Spinal cord (tissue), 10 donors: ENCODE measurements at places on chromosomes 7 and 10. TPM values are rescaled to one million over a fixed set of nuclear protein-coding genes. Genes with fewer than 3 reads are reported as not detected.
A peak's percentile ranks its signal among the peaks of the same experiment; 100 is the strongest.

The PILRA gene
- 10.6 TPM for polyA plus RNA-seq

DNA sequence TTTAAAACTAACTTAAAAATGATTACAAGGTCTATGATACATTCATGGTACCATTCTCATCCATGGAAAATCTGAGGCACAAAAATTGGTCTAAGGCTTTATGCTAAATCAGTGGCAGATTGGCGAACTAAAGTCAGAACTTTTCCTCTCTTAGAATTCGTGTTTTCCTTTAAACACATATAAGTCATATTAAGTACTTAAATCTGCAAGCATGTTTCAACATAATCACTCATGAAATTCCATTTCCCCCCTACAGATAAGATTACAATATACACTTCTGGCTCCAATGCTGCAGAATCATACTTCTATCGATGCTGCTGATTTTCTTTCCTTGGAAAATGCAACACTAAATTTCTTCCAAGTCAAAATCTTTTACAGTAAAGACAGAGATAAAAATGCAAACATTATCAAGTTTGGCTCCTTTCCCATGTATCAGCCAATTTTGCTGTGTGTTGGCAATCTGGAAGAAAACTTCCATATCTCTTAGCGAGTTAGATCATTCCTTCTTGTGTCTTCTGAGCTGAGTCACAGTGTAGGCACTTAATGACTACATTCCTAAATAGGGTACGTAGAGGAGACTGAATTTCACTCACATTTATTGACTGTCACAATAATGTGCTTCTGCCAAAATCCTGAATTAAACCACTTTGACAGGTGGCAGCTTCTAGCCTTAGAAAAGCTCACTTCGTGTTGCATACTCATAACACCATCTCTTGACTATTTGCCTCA lies 76.4 kb upstream of the LRRC17 start:
- DNase-seq = no peak

DNA sequence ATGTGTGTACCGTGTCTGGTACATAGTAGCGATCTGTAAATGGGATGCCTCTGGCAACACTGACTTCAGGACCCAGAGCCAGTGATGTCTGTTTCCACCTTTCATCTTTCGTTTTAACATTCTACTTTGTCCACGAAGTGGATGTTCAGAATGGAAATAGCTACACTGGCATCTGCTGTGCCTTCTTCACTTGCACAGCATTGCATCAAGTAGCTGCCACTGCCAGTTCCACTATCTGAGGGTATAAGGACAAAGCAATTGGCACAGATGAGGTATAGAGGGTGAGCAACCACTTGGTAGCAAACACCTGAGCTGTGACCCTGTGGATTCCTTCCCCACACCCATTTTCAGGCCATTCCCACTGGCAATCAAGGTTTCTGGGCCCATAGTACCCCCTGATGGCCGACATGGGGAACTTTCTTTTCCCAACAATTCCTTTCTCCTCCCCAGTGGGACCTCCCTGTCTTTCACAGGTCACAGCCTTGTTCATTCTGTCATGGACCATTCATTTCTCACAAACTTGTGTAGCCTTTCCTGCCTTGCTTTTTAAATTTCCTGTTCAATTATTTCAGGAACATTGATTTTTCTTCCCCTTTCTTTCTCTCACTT lies 4.0 kb downstream of the ITGA8 start:
- no peak for DNase-seq

- no peak for DNase-seq
Measured at GRCh38 chr7:20892776-20893175, 106.1 kb upstream of the SP8 start.

GRCh38 chr7:46754140-46754720 lies 827.7 kb downstream of the TNS3 start:
- DNase-seq = peak; percentile 46

DNA sequence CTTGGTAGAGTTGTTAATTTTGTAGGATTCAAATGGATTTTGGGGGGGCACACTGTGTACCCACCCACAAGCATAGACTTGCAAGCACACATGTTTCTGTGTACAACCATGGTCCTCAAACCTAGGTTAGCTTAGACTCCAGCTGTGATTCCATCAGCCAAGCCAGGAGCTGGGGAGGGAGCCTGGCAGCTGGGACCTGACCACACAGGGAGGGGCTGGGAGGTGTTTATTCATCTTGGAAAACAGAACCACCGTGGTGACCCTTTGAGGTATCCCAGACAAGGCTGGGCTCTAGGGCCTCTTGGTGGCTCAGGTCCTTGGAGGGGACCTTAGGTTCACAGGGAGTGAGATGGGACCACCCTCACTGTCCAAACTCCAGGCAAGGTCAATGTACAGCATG lies 410.3 kb downstream of the NEBL start:
- DNase-seq = no peak

DNA sequence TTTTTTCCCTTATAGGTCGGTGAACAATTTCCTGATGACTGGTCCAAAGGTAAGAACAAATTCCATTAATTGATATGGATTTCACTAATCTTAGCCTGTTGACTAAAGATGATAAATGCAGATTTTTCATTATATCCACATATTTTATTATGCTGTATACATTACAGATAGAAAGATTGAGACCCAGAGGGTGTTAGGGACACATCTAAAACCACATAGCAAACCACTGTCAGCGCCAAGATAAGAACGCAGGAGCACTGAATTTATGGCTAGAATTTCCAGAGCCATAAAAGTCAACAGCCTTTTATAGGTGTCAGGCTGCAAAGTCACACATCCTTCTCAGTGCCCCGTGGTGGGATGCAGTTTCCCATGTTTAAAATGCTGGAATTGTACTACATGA lies 16.2 kb downstream of the WNT8B start:
- no peak for DNase-seq

GRCh38 chr7:124489925-124490324 lies 275.7 kb downstream of the GPR37 start:
- no peak for DNase-seq

- DNase-seq = no peak
Measured at GRCh38 chr7:115106316-115106715, 184.4 kb downstream of the MDFIC start.

DNA sequence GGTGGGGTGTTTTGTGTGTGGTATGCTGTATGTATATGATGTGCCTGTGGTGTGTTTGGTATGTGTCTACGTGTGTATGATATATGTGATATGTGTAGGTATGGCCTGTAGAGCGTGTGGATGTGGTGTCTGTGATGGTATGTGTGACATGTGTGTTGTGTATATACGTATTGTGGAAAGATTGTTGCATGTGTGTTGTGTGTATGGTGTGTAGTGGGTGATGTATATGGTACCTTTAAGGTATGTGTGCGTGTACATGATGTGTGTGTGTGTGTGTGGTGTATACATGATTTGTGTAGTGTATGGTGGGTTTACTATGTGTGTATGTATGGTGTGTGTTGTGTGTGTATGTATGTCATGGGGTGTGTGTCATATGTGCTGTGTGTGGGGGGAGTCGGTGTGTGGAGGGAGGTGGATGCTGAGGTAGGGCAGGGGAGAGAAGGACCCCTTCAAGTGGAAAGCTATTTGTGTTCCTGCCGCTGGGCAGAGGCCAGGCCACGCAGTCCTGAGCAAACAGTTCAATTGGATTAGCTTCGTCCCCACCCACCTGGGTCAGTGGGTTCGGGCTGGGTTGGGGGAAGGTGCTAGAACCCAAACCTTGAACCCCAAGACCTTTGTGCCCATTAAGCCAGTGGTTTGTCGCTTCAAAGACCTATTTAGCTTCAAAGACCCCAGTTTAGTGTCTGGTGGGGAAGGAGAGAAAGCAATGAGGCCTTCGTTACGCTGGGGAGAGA lies 1.9 kb upstream of the TRPV6 start:
- no peak for DNase-seq

GRCh38 chr7:47666164-47666862 lies 84.4 kb upstream of the TNS3 start:
- no peak for DNase-seq
